Muscle of back (tissue), 13 donors: ENCODE measurements at places on chromosomes 2 and 18.
A peak's percentile ranks its signal among the peaks of the same experiment; 100 is the strongest.

DNA sequence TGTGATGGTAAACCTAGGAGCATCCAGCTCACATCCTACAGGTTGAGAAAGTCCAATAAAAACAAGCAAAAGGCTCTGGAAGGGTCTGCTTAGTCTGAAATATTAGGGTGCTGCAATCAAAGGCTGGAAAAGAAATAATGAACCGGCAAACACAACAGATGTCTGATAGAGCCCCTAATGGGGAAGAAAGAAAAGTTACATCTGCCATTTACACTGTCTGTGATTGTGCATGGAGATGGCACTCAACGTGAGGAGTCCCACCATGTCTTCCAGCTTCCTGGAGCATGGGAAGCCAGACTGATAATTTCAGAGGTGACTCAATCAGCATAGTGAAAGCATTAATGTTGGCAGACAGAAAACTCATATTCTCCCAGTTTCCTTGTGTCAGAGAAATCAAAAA lies 307.8 kb downstream of the EPHA4 start:
- no peak for DNase-seq

DNA sequence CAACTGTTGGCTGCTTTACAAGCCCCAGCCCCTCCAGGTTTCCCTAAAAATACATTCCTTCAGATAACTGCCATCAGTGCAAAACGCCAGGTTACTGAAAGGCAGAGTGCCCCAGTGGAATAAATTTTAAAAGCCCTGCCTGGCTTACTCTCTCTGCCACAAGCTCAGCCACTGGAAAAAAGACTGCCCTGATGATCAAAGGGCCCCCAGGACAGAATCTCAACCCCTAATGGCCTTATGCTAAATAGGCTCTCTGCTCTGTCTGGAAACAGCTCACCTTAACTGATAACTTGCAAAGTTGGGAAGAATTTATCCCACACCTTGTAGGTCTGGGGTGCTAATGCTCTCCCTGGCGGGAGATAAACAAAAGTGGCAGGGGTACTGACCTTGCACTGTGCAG lies 33.9 kb downstream of the CFAP53 start:
- no peak for DNase-seq

DNA sequence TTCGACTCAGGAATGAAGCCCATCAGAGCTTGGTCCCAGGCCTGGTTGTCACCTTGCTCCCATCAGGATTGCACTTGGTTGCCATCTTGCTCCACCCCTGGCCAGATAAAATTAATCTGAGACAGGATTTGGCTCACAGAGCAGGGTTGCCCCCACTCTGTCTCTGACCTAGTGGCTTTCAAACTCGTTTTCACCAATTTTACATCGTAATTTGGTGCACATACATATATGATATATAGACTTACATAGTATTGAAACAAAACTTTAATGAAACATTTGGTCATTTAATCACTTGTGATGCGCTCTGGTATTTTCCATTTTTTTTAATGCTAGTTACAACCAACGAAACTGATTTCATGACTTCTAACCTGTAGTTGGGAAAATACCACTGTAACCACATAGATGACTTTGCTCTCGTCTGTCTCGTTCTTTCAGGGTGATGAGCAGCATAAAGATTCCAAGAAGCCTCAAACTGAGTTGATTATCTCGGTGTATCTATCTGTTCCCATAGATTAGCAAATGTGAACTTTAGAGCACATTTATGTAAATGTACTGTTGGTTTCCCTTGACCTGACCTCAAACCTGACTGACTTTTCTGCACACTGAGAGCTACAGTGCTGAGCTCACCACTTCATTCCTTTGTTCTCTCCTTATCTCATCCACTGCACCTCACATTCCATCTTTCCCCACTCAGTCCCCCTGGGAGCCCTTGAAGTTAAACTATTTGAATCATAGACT lies 30.5 kb upstream of the PLB1 start:
- DNase-seq: no peak

DNA sequence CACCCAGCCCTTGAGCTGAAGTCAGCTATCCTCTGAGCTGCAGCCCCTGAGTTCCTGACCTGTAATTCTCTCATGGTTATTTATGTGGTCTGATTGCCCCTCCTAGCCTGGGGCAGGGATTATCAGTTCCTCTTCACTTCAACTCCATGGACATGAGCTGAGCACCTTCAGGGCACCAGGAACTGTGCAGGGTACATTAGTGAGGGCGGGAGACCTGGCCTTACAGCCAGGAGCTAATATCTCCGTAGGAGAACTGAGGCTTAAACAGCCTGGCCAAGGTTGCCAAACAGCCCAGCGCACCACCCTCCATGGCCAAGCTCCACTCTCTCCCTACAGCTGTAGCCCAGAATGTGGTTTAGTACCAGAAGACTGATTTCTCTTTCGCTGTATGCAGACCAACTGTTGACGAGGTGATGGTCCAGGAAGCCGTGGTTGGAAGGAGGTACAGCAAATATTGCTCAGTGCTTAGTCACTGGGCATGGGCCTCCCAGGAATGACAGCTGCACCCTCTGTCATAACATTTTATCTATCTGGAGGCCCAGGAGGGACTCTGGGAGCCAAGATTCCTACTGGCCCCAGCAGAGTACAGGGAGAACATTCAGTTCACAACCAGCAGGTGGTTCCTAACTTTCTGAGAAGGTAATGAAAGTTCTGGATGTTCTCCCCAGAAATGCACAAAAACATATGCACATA lies 228.7 kb upstream of the SIX2 start:
- no peak for DNase-seq

DNA sequence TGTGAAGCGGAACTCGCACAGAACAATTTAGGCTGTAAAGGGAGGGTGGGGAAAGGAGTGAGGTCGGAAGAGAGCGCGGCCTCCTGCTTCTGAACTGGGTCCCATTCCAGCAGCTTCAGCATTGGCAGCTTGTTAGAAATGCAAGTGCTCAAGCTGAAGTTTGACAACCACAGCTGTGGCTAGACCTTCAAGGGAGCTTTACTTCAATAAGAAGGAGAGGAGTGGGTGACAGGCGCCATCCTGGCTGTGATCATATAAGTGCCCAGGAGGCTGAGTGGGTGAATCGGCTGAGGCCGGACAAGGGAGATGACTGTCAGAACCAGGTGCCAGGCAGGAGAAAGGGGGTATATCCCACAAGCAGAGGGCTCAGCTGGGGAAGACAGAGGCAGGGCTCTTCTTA lies 622.5 kb downstream of the GALR1 start:
- peak; percentile 22 for DNase-seq

GRCh38 chr2:227862741-227863588 lies 8.5 kb upstream of the DAW1 start:
- peak; percentile 40 for DNase-seq

GRCh38 chr2:176187899-176188773 lies at the start of gene HOXD1:
HOXD1 (plus strand) TSS chr2:176188668; CDS start chr2:176188802, 134 bp downstream.
- DNase-seq: peak; percentile 83

GRCh38 chr2:108923736-108924579 lies 65.1 kb downstream of the EDAR start:
- no peak for DNase-seq
